GM12878 (cell line): ENCODE measurements at places on chromosomes 5 and 9.

DNA sequence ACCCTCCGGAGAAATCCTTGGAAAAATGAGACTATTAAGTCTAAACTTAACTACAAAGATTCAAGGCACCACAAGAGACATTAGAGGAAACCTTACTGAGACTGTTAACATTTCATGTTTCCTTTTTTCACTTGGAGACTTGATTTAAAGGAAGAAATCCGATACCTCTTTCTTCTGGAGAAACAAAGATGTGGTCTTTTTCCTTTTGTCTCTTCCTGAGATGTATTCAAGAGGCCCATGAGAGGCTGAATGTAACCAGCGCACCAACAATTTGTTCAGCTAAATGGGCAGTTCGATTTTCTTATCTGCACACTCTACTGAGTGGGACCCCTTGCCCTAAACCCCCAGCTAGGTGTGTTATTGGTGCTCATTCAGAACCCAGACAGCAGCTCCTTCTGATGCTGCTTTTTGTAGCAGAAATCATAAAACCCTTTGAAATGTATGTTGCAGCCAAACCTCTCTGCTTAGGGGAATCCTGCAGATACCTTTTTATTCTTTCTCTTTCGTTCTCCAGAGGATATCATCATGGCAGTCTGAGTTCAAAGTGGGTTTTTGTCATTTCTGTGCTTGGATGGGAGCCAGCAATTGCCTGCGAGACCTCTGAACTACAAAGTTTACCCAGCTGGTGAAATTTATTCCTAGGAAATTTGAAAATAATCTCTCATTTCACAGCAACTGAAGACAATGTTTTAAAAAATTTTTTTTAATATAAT, 41.9 kb upstream of the ACTBL2 start:
- H3K27me3 ChIP-seq: no peaks in the 10 kb centered on the region
- no peak overlapping the region for H3K4me3 ChIP-seq
- H3K4me1 ChIP-seq: no peaks in the 10 kb centered on the region; the same call in 1 of the 2 replicates
- no peak overlapping the region for H3K27ac ChIP-seq
- H3K36me3 ChIP-seq: no peaks in the 10 kb centered on the region
- DNase-seq: no peak

GRCh38 chr5:142235050-142235797, 89.6 kb downstream of the SPRY4 start:
- no peaks in the 10 kb centered on the region for H3K36me3 ChIP-seq
- H3K27me3 ChIP-seq: no peaks in the 10 kb centered on the region
- H3K4me1 ChIP-seq: no peaks in the 10 kb centered on the region
- no peak overlapping the region for H3K4me3 ChIP-seq

DNA sequence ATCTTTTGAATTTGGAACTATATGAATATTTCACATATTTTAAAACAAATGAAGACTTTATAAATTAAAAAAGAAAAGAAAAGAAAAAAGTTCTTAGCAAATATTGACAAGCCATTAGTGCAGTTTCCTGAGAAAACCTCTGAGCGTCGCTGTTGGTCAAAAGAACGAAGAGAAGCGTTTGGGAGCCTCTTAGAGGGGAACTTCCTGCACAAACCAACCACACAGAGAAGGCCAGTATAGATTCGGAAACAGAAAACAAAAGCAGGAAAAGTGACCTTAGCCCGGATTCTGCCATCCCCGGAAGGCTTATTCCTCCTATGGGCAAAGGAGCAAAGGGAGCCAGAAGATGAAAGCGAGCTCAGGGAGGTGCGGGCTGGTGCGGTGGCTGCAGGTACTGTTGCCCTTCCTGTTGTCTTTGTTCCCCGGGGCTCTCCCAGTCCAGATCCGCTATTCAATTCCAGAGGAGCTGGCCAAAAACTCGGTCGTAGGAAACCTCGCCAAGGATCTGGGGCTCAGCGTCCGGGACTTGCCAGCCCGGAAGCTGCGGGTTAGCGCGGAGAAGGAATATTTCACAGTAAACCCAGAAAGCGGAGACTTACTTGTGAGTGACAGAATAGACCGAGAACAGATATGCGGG, at the start of gene PCDHGB2:
Gene PCDHGB2 (plus strand): TSS at position 205 of the 637 bp plus-strand sequence. CDS start 142 bp downstream, at position 347.
- DNase-seq: no peak
- no peaks in the 10 kb centered on the region for H3K36me3 ChIP-seq
- H3K27ac ChIP-seq: no peak within 1 kb of the TSS
- H3K27me3 ChIP-seq: no peaks in the 10 kb centered on the region
- peak within 1 kb of the TSS; percentile 12 for H3K4me3 ChIP-seq

DNA sequence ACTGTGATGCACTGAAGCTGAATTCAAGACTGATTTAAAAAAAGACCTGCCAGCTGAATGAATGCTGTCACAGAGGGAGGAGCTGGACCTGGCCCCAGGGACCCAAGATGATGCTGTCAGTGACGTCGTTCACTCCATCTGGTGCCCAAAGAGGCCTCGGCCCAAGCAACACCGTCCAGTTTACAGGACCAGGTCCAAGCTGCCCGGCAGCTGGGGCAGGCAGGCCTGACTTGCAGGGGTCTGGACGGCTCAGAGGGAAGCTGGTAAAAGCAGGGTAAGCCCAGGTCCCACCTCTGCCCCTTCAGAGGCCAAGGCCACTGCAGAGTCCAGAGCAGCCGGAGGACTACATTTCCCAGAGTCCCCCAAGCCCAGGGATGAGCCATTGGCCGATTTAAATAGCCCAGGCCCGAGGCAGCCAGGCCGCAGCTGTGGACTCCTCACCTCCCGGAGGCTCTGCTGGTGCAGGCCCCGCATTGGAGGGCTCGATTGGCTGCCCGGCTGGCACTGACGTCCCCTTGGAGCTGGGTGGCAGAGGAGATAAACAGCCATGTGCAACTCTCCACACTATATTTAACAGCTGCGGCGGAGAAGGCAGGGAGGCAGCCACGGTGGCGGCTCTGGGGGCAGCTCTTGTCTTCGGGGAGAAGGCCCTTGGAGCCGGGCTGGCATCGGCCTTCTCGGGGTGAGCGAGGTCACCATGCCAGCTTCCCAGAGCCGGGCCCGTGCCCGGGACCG, at the start of gene PLPP7:
Gene PLPP7 (plus strand): TSS at position 423 of the 735 bp plus-strand sequence. CDS start 275 bp downstream, at position 698.
- no peak within 1 kb of the TSS for H3K4me3 ChIP-seq
- no peaks in the 10 kb centered on the region for H3K27me3 ChIP-seq
- no peaks in the 10 kb centered on the region for H3K36me3 ChIP-seq
- no peak within 1 kb of the TSS for H3K27ac ChIP-seq
- DNase-seq: no peak

DNA sequence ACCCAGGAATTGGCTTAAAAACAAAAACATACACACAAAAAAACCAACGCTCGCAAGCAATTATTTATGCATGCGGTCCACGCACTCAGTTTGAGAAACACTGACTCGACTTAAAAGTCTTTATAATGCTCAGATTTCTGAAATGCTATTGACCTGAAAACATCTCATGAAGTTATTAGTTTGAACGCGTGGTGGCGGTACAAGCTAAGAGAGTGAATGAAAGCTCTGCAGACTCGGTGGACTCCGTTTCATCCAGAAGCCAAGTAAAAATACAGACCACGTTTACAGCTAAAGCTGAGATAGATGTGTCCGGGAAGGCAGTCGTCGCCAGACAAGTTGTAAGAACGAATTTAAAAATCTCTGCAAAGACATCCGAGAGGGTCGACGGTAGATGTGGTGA, at the start of gene PCDHB6:
Gene PCDHB6 (plus strand): TSS at position 246 of the 400 bp plus-strand sequence. CDS start 201 bp downstream, outside the sequence.
- no peaks in the 10 kb centered on the region for H3K36me3 ChIP-seq
- no peak within 1 kb of the TSS for H3K27ac ChIP-seq
- no peak within 1 kb of the TSS for H3K4me3 ChIP-seq
- H3K27me3 ChIP-seq: no peaks in the 10 kb centered on the region
- no peaks in the 10 kb centered on the region for H3K4me1 ChIP-seq

GRCh38 chr5:133944263-133945185, 23.9 kb downstream of the C5orf15 start:
- H3K27ac ChIP-seq: no peak overlapping the region
- H3K4me1 ChIP-seq: peaks cover 3% of the 10 kb centered on the region
- H3K27me3 ChIP-seq: no peaks in the 10 kb centered on the region
- no peak overlapping the region for H3K4me3 ChIP-seq

- no peak overlapping the region for H3K27ac ChIP-seq
- no peaks in the 10 kb centered on the region for H3K36me3 ChIP-seq
- H3K4me1 ChIP-seq: no peaks in the 10 kb centered on the region
- H3K27me3 ChIP-seq: no peaks in the 10 kb centered on the region
Observed at GRCh38 chr5:96530901-96531300, 97.9 kb upstream of the PCSK1 start.

DNA sequence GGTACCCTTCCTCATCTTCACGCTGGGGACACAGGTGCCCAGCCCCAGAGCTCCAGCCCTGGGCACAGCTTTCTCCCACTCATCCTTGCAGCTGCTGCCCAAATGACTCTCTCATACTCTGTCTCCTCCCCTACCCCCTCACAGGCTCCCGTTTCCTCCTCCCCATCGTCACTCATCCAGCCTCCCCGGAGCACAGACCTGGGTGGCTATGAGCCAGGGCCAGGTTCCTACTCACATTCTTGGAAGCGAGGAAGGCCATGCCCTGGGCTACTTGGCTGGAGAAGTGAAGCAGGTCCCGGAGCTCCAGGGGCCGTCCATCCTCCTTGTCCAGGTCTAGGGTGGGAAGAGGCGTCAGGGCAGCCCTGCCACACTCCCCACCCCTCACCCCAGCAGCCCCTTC, 29.3 kb downstream of the CSF1R start:
- no peak overlapping the region for H3K4me3 ChIP-seq
- H3K27me3 ChIP-seq: no peaks in the 10 kb centered on the region
- no peak for DNase-seq
- H3K36me3 ChIP-seq: peaks cover 23% of the 10 kb centered on the region

GRCh38 chr5:125455041-125455440, 708.6 kb upstream of the ZNF608 start:
- H3K27ac ChIP-seq: no peak overlapping the region
- no peak for DNase-seq
- no peaks in the 10 kb centered on the region for H3K4me1 ChIP-seq
- no peak overlapping the region for H3K4me3 ChIP-seq

DNA sequence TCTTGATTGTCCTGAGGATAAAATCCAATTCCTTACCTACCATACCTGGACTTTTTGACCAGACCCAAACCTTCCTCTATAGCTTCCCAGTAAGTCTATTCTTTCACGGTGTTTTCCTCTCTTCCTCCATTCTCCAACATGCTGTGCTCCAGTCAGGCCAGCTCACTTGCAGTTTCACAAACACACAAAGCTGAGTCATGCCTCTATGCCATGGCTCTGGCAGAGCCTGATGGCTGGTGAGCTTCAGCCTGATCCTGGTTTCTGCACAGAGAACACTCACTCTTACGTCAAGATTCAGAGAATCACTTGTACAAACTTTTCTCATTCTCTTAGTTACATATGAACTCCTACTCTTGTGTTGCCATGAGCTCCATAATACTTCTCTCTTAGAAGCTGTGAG, 27.7 kb upstream of the PAX5 start:
- DNase-seq: no peak
- no peaks in the 10 kb centered on the region; the same call in 1 of the 2 replicates for H3K27me3 ChIP-seq
- no peaks in the 10 kb centered on the region for H3K36me3 ChIP-seq
- no peak overlapping the region for H3K4me3 ChIP-seq

GRCh38 chr9:112760821-112761220, 10.3 kb downstream of the SNX30 start:
- no peak overlapping the region for H3K4me3 ChIP-seq
- no peaks in the 10 kb centered on the region for H3K36me3 ChIP-seq
- no peaks in the 10 kb centered on the region for H3K4me1 ChIP-seq
- no peak for DNase-seq
- H3K27me3 ChIP-seq: no peaks in the 10 kb centered on the region
- no peak overlapping the region for H3K27ac ChIP-seq

DNA sequence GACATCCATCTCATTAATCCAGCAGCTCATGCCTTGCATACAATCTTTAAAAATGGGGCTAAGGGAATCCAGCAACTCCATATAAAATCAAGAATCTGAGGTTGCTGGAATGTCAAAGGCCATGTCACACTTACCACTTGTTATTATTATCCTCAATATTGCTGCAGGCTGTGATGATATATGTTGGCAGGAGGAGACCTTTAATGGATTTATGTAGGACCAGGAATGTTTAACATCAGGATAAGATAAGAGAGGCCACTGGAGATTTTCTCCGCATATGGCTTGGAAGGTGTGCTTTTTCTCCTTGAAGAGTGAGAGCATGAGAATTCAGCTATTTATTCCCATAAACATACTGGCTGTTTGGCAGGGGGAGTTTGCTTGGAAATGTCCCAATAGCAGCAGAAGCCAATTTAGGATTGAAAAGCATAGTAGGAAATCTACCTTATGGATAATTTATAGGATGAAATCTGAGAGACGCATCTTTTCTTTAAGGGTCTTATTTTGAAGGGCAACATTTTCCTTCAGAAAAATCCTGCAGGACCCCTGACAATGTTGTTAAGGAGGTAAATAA, 481.4 kb downstream of the AGTPBP1 start:
- H3K27ac ChIP-seq: no peak overlapping the region
- DNase-seq: no peak
- no peaks in the 10 kb centered on the region for H3K4me1 ChIP-seq
- no peaks in the 10 kb centered on the region; the same call in 1 of the 2 replicates for H3K27me3 ChIP-seq

DNA sequence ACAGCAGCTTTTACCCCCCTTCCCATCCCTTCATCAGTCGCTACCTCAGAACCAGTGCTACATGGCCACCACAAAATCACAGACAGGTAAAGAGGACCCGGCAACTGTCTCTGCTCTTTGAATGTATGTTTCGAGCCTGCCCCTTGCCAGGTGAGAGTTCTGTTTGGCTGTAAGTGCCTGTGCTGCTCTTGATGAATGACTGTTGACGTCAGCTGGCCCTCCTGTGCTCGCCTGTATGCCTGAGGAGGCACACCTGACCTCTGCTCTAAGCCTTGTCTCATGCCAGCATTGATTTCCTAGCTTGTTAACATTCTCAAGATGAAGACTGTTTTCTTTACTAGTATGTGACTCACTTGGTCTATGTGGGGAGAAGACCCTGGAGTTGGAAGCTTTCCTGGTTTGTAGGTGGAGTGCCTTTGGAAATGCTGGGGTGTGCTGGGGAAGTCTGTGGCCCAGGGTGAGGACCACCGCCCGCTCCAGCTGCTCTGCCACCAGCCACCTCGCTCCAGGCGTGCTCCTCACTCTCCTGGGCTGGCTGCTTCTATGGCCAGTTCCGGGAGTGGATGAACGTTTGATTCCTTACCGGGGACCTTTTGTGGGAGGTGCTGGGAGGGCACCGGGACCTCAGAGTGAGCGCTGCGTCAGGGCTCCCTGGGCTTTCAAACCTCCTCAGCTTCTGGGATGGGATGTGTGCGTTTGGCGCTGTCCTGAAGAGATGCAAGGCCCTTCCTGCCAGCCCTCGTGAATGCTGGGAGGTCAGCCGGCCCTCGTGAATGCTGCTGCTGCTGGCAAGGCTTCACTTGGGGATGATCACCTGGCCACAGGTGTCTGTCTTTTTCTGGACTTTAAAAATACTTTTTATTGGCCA, 109.9 kb downstream of the EHMT1 start:
- H3K4me3 ChIP-seq: no peak overlapping the region
- no peaks in the 10 kb centered on the region for H3K27me3 ChIP-seq
- peaks cover 41% of the 10 kb centered on the region for H3K36me3 ChIP-seq

GRCh38 chr5:99076723-99077640, 148.2 kb upstream of the CHD1 start:
- H3K27me3 ChIP-seq: no peaks in the 10 kb centered on the region
- no peaks in the 10 kb centered on the region for H3K4me1 ChIP-seq
- DNase-seq: no peak
- no peak overlapping the region for H3K4me3 ChIP-seq

DNA sequence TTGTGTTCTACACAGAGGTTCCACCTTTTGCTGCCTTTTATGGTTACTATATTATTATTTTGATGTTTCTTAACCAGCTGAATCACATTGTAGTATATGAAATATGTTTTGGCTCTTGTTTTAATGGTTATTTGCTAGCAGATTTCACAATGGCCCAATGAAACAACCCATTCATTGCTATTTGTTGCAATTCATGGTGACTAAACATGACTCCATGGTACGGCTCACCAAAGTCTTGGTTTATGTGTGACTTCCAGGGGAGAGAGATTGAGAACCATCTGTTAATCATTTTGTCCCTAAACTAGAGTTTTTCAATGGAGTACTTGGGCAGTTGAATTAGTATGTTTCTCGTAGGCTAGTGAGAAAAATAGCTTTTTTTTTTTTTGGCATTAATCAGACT, 108.4 kb downstream of the GHR start:
- H3K36me3 ChIP-seq: no peaks in the 10 kb centered on the region
- DNase-seq: no peak
- no peak overlapping the region for H3K4me3 ChIP-seq
- no peaks in the 10 kb centered on the region for H3K27me3 ChIP-seq
